Mammary epithelial cell (primary cell): ENCODE measurements at places on chromosomes 5 and 9.

DNA sequence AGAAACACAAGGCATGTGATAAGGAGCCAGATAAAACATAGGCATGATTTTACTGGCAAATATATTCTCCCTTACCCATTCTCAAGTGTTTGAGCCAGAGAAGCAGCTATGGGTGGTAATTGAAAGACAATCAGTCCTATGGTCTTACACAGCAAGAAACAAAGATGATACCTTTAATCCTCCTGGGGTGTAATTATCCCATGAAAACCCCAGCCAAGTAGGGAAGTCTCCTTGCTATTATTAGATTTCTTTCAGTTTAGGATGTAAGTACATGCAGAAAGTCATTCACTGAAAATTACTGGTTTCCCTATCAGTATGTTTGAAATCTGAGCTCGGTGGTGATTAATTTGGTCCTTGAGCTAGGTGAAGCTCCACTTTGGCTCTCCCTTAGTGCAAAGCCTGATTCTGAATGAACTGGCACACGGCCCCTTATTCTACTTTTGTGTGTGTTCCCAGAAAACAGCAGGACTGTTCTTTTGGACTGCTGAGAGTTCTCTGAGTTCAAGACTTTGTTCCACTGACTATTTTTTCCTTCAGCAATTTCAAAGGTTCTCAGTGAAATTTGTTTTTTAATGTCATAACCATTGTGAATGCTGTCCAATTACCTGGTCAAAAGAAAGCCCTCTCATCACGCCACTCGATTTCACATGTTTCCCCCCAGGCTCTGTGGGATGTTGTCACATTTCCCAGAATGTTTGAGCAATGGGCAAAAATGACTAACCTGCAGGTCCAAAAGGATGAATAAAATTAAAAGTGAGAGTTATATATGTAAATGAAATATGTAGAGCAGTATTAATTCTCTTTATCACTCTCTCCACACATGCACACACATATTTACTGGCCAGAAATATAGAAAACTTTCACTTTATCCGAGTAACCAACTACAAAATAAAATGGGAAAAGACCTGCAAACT is 343.0 kb downstream of the RAB3C start:
- no peak for DNase-seq

DNA sequence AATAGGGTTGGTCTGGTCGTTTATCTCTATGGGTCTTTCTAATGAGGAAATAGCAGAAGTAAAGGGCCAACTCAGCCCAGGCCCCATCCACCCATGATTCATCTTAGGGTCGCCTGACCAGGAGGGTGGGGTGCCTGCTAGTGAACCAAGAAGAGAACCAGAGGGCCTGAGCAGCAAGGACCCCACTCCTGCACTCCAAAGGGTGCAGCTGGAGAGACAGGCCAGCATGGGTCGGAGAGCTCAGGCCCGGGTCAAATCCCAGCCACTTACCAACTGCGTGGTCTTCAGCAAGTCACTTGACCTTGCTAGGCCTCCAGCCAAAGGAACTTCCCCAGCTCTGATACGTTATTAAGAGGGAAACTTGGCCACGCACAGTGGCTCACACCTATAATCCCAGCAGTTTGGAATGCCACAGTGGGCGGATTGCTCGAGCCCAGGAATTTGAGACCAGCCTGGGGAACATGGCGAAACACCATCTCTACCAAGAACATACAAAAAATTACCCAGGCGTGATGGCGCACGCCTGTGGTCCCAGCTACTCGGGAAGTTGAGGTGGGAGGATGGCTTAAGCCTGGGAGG is 4.3 kb downstream of the BBLN start:
- no peak for DNase-seq

DNA sequence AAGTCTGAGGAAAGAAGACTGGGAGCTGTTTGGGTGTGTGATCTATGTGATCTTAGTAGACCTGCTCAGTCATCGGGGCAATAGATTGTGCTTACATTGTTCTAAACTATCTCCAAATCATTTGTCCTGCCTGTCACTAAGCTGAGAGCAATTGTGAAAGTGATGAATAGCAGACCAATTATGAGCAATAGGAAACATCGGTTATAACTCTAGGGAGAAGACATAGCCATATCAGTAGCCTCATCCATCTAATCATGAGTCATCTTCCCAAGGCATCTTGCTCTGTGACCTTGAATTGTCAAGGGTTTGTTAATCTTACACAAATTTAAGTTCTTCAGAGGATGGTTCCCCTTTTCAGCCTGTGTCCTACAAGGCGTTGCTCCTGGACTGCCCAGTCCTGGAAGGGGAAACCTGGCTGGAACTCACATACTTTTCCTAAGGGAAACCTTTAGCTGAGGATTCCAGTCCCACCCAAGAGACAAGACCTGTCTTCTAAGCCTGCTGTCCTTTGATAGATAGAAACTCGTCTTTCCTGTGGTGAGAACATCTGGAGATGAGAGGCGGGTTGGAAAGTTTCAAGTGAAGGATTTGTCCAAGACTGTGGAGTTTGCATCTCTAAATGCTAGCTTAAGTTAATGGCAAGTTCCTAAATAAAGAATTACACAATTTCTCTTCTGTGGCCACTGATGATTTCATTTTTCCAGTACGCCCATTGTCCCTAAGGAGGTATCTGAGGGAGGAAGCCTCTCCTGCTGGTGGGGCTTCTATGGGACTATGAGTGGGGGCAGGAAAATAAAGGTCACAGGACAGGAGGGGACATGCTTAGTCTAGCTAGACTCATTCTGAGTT is 53.9 kb upstream of the TRIM32 start:
- no peak for DNase-seq

DNA sequence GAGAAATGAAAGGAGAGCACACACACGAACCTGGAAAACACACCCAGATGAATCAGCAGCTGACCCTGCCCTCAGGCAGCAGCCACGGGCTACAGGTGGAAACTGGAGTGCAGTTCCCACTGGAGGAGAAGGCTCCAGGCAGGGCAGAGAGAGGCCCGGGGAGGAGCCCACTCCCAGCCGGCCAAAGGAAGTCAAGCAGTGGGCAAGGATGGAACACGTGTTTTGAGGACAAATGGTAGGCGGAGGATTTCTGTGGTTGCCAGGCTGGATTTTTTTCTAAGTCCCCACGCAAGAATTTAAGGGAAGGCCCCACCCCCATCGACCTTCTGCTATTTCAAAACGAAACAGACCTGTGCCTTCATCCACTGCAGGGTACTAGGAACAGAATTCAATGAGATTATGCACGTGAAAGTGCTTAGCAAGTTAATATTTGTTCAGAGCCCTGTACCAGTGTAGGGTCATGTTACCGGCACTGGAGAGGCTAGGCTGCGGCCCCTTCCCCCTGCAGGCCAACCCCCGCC is 6.8 kb downstream of the EPB41L4B start:
- DNase-seq = no peak
